ENCODE measurements at places on chromosomes 2 and 18.

- DNase-seq = no peak
Observed at GRCh38 chr2:239222706-239223309, 178.0 kb downstream of the HDAC4 start.

- DNase-seq = no peak
Observed at GRCh38 chr18:25038261-25038660, 313.7 kb downstream of the ZNF521 start.

DNA sequence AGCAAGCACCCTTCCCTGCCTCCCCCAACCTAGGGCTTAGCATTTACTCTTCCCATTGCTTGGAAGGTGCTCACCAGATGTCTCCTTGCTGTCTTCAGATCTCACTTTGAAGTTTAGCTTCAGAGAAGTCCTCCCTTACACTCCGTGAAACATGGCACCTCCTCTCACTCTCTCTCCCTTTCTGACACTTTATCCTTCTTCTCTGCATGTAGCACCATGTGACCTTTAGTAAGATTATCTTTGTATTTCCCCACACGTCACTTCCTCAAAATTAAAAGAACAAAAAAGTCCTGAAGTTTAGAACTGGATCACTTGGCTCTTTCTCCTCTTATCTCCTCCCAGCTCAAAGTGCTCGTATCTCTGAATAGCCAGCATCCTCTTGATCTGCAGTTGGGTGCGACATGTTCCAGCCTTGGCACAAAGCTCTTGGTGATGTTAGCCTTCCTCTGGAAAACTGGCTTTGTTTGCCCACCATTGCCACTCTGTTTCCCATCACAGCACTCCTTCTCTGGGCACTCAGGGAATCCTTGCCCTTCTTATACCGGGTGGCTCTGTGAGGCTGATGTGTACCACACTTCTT, 40.6 kb upstream of the EPAS1 start:
- DNase-seq = no peak

GRCh38 chr2:160942476-160943142, 217.6 kb upstream of the TANK start:
- DNase-seq = no peak

GRCh38 chr2:2848621-2849333, 517.7 kb upstream of the MYT1L start:
- DNase-seq = no peak

DNA sequence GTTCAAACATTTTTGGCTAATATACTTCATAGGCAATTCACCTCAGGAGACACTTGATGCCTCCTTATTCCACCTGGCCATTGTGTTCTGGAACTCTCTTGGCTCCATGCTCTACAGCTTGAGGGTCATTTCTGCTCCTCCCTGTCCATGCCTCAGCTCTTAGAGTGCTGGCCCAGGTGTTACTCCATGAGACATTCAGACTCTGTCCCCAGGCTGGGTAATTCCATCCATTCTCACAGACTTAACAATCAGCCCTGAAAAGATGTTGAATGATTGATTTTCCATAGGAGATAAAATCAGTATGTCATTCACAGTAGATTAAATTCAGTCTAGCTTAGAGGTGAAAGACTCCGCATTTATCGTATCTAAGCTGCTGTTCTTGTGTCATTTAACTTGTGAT, 168.6 kb upstream of the CWC22 start:
- DNase-seq = no peak

- no peak for DNase-seq
Observed at GRCh38 chr2:70347831-70348230, 46.0 kb upstream of the FAM136A start.

DNA sequence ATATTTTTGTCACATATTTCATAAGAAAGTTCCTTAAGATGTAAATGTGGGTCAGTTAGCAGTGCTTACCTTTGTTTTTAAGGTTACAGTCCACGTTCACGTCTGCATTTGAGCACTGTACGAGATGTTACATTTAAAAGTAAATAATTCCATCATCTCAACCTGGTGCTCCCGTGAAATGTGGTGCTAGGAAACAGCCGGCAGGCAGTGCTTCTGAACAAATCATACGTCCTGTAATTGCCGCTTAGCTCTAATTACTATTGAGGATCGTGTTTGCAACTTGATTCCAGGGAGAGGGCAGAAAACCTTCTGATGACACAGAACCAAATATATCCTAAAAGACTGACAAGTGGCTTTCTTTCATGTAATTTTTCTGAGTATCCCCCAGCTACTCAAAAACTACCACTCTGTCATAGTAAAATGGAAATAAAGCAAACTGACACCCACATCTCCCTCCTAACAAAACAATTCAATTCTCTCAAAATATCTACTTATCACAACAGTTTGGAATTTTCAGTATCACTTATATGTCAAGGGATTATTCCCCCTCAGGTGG, 297.8 kb upstream of the SESTD1 start:
- DNase-seq = no peak

DNA sequence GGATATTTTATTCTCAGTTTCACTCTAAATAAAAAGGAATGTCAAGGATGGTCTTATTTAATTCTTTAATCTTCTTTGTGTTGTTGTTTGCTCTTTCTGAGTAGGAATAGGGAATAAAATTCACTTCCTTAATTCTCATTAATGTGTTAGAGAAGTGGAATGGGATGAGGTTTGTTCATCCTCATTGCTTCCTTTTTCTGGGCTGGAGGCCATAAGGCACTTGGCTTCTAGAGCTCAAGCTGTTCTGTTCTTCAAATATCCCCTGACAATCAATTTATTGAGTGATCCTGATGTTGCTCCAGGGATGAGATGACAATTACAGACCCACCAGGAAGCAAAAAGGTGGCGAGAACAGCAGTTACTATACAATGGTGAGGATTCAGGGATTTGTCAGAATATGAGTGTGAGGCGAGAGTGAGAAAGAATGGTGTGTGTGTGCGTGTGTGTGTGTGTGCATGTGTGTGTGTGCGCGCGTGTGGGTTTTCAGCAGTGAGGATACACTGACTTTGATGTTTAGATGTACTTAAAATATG, 557.6 kb upstream of the FANCL start:
- no peak for DNase-seq

DNA sequence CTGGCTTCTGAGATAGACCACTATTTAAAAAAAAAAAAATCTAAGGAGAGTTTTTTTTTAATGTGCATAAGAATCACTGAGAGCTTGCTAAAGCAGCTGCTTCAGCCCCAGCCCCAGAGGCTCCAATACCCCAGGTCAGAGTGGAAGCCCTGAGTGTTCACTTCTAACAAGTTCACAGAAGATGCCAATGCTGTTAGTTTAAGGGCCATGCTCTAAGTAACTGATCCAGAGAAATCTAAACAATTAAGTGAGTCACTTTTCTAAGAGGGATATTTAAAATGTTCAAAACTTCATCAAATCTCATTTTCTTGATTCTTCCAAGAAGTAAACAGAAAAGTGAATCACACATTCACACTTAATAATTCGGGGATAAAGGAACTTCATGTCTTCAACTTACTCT, 126.4 kb upstream of the CD226 start:
- no peak for DNase-seq

DNA sequence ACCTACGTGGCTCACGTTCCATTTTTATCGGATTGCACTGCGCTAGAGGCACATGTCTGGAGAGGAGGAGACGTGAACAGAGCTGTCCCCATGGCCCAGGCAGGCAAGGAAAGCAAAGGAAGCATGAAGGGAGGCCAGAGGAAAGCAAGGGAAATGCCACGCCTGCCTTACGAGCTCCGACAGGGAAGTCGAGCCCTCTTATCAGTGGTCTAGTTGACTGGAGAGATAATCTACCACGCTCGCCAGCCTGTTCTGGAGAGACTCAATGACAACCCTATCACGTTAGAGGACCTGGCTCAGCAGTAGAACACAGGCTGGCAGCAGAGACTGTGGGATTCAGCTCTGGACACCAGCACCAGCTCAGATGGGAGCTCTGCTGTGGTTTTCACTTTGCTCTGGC, 202.6 kb upstream of the ID2 start:
- no peak for DNase-seq

DNA sequence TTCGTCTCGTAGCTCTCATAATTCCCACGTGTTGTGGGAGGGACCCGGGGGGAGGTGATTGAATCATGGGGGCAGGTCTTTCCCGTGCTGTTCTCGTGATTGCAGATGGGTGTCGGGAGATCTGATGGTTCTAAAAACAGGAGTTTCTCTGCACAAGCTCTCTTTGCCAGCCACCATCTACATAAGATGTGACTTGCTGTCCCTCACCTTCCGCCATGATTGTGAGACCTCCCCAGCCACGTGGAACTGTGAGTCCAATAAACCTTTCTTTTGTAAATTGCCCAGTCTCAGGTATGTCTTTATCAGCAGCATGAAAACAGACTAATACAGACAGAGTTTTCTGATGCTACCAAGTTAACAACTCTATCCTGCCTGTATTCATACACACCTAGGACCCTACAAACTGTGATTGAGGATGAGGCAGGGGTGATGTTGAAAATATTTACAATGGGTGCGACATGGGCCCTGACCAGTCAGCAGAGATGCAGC, 3.9 kb downstream of the APOB start:
- no peak for DNase-seq

DNA sequence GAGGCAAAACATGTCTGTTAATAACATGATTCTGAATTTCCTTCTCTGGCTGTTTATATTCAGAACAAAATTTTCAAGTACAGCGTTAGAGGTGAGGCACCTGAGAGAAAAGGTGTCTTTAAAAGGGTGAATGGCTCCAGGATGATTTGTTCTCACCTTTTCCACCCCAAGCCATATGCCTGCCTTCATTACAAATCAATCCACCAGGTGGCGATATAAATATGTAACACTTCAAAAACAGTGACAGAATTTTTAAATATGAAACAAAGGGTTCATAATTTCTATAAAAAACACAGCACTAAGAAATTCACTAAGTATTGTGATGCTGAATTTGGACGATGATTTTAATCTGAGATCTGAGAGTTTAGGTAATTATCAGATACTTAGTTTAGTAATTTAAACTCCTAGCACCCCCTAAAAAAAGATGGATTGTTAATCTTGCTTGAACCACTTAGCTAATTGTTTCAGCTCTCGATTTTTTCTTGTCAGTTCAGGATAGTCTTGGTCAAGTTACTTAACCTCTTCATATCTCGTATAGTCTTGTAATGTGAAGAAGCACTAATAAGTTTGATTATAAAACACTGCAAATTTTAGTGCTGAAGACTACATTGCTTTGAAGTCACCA, 528.8 kb downstream of the CPS1 start:
- no peak for DNase-seq

DNA sequence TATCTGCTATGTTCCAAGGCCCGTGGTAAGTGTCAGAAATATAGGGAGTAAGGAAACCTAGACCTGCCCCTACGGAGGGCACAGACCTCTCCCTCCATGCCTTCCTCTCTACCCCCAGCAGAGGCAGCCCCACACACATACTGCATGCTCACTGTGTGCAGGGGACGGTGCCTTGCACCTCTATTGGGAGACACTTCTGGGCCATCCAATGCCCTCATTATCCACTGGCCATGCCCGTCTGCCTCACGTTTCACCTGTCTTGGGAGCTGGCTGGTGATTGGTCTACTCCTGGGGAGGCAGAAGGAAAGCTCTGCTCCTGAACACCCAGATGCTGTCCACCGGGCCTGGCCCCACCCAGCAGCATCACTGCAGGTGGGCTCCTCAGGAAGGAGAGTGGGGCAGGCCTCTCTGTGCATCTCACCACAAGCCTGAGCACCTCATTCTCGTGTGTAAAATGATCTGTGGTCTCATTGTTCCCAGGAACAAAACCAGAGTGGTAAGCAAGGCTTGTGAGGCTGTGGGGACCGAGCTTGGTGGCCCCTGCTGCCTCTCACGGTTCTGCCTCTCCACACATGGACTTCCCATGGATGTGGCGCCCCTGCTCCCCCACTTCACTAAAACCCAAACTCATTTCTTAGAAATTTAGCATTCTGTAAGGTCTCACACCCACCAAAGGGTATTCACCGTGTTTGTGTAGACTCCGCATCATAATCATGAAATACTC, 312.5 kb upstream of the HS6ST1 start:
- DNase-seq = no peak

DNA sequence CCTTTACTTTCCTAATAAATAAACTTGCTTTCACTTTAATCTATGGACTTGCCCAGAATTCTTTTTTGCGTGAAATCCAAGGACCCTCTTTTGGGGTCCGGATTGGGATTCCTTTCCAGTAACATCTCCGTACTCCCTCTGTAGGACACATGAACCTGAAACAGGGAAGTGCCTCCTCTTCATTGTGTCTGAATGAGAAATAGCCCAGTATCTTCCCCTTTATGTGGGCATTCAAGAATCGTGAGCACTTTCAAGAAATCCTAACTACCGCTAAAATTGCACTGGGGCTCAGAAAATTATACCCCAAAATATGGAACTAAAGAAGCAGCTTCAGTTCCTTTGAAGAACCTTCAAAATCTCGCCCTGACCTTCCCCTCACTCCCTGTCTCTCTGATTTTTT, 7.8 kb upstream of the POMC start:
- DNase-seq = no peak

- DNase-seq = no peak
Observed at GRCh38 chr2:237413777-237414661, at the start of gene COL6A3. COL6A3 (minus strand) TSS chr2:237414164; CDS start chr2:237396817, 17,347 bp downstream.

GRCh38 chr18:3985664-3986063, 469.4 kb downstream of the DLGAP1 start:
- DNase-seq = no peak

GRCh38 chr2:54480025-54480424, 23.9 kb downstream of the SPTBN1 start:
- DNase-seq = no peak

DNA sequence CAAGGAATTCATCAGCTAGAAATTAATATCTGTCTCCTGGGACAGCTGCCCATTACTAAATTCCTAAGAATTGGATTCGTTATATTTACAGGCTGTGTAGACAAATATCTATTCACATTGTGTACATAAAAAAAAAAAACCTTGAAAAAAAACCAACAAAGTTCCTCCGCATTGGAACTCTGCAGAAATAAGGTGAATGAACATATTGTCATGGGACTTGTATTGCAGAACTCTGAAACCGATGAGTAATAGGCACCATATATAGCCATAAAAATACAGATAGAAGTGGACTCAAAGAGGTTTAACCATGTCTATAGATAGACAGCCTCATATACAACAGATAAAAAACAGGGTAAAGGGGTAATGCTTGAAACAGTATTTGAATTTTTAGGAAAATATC, 909.9 kb upstream of the CHAC2 start:
- no peak for DNase-seq

GRCh38 chr2:208872591-208872990, 466.0 kb downstream of the PTH2R start:
- DNase-seq = no peak

DNA sequence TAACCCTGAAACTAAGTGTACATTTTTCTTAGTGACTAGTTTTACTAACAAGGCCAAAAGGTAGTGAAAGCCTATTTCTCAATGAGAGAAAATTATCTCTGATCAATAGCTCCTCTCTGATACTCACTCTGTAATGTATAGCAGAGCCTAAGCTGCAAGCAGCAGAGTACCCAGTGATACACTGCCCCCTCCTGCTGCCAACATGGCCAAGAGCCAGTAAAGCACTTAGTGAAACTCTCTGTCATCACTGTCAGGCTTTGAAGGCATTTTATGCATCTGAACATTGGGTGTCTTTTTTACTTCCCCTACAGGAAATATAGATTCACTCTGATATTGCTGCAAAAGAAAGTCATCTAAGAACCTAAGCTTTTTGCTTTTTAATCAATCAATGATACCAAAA, 784.1 kb upstream of the CDH7 start:
- no peak for DNase-seq
